Activated naive CD8-positive, alpha-beta T cell treated with anti-CD3 and anti-CD28 coated beads, Interleukin-2, amount 10 ng/mL, durations not matched to agents 7 days and 5 days (primary cell): ENCODE measurements at places on chromosomes 13 and 19. TPM values are rescaled to one million over a fixed set of nuclear protein-coding genes. Genes with fewer than 3 reads are reported as not detected.
A peak's percentile ranks its signal among the peaks of the same experiment; 100 is the strongest.

- H3K36me3 ChIP-seq: peaks cover 10% of the 10 kb centered on the region
- H3K27me3 ChIP-seq: no peaks in the 10 kb centered on the region
- peaks cover 38% of the 10 kb centered on the region for H3K4me1 ChIP-seq
- peak overlapping the region; percentile 37 for H3K27ac ChIP-seq
- peak overlapping the region; percentile 90 for H3K4me3 ChIP-seq
Observed at GRCh38 chr19:40713939-40714338, 2.7 kb downstream of the COQ8B start.

DNA sequence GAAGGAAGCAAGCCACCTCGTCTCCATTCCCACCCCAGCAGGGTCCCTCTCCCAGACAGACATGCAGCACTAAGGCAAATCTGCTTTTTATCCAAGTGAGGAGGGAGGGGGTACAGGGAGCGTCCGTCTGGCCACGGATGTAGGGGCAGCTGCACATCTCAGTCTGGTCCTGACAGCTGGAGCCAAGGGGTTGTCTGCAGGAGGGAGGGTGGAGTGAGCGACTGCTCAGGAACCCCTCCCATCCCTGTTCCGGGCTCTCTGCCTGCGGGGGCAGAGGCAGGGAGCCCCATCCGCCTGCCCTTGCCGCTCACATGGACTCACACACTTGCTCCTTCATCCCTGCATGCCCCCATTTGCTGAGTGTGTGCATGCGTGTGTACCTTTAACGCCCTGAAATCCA is 2.5 kb downstream of the TMEM190 start:
- H3K36me3 ChIP-seq: peaks cover 18% of the 10 kb centered on the region
- DNase-seq: no peak
- no peak overlapping the region for H3K4me3 ChIP-seq
- H3K4me1 ChIP-seq: peaks cover 19% of the 10 kb centered on the region
- peaks cover 6% of the 10 kb centered on the region for H3K27me3 ChIP-seq
- H3K27ac ChIP-seq: no peak overlapping the region

GRCh38 chr19:2426611-2427428 is 566 bp downstream of the TIMM13 start:
- H3K4me1 ChIP-seq: peaks cover 7% of the 10 kb centered on the region
- peak overlapping the region; percentile 94 for H3K4me3 ChIP-seq
- DNase-seq: peak; percentile 52

DNA sequence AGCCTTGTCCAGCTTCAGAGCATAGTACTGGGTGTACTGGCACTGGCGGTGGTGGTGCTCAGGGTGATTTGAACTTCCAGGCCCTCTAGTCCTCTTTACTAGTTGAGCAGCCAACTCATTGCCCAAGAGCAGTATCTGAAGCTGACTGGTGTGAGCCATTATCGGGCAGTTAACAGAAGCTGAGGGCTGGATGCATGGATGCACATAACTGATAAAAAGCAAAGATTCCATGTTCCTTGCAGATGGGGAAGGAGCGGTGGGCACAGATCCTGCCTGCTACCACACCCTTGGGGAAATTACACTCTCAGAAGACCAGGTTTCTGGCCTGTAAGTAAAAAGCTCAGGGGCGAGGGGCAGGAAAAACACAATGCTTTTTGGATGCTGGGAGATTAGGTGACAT is 499.4 kb upstream of the ARGLU1 start:
- no peak overlapping the region for H3K27ac ChIP-seq
- H3K36me3 ChIP-seq: no peaks in the 10 kb centered on the region
- DNase-seq: no peak
- H3K4me3 ChIP-seq: no peak overlapping the region
- no peaks in the 10 kb centered on the region for H3K27me3 ChIP-seq

DNA sequence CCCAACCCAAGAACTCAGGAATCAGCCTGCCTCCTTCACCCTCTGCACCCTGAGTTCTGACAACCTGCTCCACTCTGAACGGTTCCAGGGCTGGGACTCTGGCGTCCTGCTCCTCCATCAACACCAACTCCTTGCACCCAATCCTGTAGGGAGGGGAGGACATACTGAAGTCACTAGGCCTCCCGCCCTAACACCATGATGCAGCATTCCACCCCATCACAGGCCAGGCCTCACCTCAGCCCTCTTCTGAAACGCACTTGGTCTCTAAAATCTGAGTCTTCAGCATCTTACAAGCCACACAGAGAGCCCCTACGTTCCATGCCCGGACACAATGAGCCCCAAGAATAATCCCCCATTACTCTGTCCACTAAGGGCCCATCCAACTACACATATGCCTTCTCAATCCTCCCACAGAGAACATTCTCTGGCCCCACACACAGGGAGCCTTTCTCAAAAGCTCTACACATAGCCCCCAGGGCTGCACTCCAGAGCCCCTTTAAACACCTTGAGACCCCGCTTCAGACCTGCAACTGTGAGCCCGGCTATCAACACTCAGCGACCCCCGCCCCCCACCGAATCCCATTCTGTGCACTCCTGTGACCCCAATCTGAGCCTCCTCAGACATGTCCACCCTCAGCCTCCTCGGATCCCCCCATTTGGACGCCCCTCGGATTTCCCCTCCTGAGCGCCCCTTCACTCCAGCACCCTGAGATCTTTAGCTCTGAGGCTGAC is 567 bp downstream of the ALKBH6 start:
- H3K27me3 ChIP-seq: no peaks in the 10 kb centered on the region
- peaks cover 39% of the 10 kb centered on the region for H3K4me1 ChIP-seq
- DNase-seq: no peak
- H3K4me3 ChIP-seq: peak overlapping the region; percentile 92
- H3K27ac ChIP-seq: peak overlapping the region; percentile 93

GDF15 gene
- 0.34 TPM for total RNA-seq

PRSS57 gene
- total RNA-seq: not detected
